Hepatocyte (in vitro differentiated cells): ENCODE measurements at places on chromosomes 5 and 9. TPM values are rescaled to one million over a fixed set of nuclear protein-coding genes. Genes with fewer than 3 reads are reported as not detected.

- no peaks in the 10 kb centered on the region for H3K4me1 ChIP-seq
- H3K27ac ChIP-seq = no peak overlapping the region
- H3K4me3 ChIP-seq = no peak overlapping the region
Observed at GRCh38 chr5:106121972-106122605, 1548.6 kb downstream of the EFNA5 start.

- H3K4me3 ChIP-seq = no peak overlapping the region
- no peaks in the 10 kb centered on the region for H3K4me1 ChIP-seq
- DNase-seq = no peak
Observed at GRCh38 chr9:119453980-119454379, 84.7 kb upstream of the BRINP1 start.

The WWC1 gene
- 22.6 and 27.6 TPM in 2 replicates for total RNA-seq

The SLC6A18 gene
- total RNA-seq = not detected in 2 replicates
